Stimulated activated CD4-positive, alpha-beta T cell treated with anti-CD3 and anti-CD28 coated beads, Interleukin-2, amount 100 ng/mL, for 4 hours (primary cell): ENCODE measurements at places on chromosomes 11 and 22.

GRCh38 chr22:16131918-16132317, 442.1 kb downstream of the POTEH start:
- no peak for DNase-seq

GRCh38 chr11:115982666-115983065, 478.5 kb upstream of the CADM1 start:
- no peak for DNase-seq

GRCh38 chr11:88308576-88308975, 29.0 kb downstream of the CTSC start:
- no peak for DNase-seq

DNA sequence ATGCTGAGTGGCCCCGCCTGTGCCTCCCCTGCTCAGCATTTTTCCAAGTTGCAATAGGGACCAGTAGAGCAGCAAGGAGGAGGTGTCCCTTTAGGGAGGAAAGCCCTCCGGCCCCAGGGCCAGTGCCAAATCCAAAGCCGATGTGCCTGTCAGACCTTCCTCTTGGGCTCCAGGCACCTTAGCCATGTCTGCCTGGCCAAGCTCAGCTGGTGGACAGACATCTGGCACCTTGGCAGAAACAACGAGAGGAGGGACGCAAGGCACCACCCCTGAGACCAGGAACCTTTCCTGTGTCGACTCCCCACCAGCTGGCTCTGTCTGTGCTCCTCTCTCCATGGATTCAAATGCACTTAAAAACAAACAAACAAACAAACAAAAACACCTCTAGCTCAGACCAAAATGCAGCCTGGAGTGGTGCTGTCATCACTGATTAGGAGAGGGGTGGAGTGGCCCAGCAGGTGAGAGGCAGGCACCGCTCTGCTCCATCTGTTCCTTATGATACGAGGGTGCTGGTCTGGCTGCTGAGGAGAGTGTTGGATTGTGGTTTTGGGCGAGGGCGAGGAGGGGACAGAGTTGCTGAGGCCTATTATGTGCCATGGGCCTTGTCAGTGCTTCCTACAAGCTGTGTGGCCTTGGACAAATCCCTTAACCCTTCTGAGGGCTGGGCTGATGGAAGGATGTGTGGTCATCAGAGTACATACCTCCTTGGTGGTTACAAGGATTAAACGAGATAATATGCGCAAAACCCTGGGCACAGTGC, 46.2 kb downstream of the TP53I11 start:
- DNase-seq = no peak

DNA sequence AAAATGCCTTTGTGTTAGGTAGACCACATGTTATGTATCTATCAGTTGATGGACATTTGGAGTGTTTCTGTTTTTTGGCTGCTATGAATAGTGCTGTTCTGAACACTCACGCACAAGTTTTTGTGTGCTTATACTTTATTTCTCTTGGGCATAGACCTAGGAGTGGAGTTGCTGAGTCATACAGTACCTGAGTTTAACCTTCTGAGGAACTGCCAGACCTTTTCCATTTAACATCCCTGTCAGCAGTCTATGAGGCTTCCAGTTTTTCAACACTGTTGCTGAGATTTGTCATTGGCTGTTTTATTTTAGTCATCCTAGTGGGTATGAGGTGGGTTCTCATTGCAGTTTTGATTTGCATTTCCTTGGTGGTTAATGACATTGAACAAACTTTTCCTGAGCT, 4.4 kb downstream of the CTTN start:
- DNase-seq = no peak

- no peak for DNase-seq
Measured at GRCh38 chr11:75652936-75653335, 15.9 kb downstream of the MAP6 start.

GRCh38 chr22:49547751-49548239, 279.9 kb downstream of the BRD1 start:
- no peak for DNase-seq

DNA sequence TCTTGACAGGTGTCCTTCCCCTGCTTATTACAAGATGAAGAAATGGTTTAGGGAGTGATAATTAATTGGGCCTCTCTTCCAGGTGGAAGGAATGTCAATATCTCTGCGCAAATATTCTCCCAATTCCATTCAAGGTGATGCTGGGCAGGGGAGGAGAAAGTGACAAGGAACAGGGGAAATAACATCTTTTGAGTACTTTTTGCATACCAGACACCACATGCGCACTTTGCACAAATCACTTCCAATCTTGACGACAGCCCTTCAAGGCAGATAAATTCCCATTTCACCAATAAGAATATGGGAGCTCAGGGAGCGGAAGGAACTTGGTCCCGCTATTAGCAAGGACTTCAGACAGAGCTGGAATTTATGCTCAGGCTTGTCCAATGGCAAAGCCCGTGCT, 145.1 kb upstream of the TBCEL start:
- DNase-seq = no peak

DNA sequence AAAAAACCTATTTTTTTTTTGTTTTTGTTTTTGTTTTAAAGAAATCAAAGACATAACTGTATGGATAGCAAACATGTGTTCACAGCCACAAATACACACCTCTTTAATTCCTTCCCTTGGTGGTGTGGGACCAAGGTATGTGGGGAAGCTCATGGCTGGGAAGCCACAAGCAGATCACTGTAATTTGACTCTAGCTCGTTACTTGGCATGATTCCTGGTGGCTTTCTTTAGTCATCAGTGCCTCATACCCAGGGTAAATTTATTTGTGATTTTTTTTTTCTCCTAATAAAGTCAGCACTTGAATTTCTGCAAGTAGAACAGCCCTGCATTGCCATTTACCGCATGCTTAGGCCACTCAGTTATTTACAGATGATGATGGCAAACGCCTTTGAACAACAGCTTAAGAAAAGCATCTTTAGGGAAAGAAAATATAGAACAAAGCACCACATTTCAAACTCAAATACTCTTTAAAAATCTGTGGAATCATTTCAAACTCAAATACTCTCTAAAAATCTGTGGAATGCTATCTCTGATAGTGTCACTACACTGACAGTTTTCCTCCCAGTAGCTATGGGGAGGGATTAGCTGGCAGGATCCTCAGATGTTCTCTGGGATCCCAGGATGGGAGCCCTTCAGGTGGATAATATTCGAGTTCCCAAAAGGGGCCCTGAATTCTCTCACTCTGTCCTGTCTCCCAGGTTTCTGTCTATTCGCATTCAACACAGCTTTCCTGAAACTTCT, 687.2 kb downstream of the OPCML start:
- no peak for DNase-seq

DNA sequence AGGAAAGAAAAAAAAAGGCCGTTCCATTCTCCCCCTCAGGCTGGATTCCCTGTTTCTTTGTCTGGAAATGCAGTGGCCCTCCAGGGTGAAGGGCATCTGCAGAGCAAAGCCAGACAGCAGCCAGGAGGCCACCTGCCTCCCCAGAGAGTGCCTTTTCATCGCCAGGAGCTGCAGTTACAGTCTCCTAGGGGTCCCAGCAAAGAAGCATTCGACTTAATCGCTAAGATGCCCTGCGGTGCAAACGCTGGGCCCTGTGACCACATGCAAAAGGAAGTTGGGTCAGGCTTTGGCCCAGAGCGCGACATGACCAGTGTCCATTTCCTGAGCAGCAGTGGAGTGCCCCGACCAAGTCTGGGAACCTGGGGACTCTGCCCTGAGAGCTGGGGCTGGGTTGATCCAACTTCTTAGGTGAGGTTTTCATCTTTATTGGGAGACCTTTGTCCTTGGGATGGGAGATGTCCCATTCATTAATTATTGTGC, 304.6 kb downstream of the OPCML start:
- DNase-seq = no peak

DNA sequence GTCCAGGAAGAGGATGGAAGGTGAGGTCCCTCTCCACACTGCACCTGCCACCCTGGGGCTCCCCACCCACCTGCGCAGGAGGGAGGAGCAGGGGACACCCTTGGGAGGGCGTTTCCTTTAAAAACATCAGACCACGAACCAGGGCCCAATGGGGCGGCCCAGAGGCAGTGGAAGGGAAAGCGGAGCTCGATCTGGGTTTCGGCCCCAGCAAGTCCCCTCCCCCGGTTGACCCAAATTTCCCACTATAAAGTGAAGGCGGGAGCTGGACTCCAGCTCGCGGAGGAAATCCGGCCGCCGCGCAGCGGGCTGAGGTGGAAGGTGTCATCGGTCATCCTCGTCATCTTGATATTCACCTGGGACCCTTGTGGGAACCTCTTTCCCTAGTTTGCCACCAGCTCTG, 99.3 kb downstream of the WNT7B start:
- DNase-seq = no peak
